Pons (tissue), 1 donor: ENCODE measurements at places on chromosomes 11 and 22.
A peak's percentile ranks its signal among the peaks of the same experiment; 100 is the strongest.

DNA sequence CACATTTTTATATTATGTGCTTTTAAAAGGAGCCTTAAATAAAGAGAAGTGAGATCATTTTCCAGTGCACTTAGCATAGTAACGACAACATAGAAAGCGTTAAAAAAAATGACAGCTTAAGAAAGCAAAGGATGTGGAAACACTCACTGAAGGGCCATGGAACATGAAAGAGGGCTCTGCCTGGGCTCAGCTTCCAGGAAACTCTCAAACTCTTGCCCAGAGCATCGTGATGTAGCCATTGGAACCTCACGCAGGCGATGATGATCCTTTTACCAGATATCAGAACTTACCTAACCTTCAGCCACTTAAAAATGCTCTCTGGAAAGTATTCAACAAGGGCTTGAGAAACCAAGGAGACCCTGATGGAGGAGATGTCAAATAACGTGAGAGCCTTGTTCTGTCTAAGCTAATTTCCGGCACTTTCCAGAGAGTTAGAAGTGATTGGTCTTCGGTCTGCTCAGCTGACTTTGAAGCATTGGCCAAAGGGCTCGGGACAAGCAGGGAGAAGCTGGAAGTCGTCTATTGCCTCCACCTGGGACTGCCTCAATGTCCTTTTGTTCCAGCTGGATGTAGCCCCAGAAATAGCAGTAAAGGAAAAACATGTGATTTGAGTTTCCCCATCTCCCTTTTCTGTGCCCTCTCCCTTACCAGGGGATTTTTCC is 21.5 kb upstream of the ETS1 start:
- no peak for DNase-seq

- DNase-seq = no peak
These were observed 474.8 kb downstream of the NTM start for GRCh38 chr11:131845255-131845654.

DNA sequence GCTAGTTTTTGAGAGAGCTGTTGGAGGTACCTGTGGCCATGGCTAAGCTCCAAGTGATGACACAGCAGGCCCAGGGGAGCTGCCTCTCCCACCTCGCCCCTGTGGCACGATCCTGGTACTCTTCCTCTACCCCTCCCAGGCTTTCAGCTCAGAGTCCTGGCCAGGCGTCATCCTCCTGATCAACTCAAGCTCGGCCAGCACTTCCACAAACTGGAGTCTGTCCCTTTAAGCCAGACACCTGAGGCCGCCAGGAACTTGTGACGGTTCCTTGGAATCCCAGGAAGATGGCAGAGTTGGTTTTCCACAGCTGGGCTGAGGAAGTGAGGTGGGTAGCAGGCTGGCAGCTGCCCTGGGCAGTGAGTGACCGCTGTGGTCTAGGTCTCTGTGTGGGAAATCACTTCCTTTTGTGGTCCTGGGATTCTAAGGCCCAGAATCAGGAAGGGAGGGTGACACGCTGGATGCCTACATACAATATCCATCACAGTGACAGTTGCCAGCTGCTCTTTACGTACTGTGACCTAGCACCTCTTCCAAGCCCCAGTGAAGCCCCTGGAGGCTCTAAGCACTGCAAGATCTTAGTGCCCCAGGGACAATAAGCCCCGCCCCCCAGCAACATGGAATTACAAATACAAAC is 3.2 kb upstream of the CST6 start:
- DNase-seq = no peak

DNA sequence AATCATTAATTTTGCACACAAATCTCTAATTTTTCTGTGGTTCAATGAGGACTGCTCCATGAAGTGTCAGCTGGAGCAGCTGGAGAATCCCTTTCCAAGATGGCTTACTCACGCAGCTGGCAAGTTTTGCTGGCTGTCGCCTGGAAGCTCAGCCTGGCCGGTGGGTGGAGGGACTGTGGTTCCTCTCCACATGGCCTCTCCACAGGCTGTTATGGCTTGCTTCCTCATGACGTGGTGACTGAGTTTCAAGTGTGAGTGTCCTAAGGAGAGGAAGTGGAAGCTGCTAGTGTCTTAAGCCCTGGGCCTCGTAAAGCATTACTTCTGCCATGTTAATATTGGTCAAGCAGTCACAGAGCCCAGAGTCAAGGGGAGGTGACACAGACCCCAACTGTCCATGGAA is 14.0 kb upstream of the NRIP3 start:
- DNase-seq = peak; percentile 84

GRCh38 chr22:10780281-10780680 is 4747.7 kb upstream of the OR11H1 start:
- no peak for DNase-seq

- DNase-seq = no peak
These were observed 20.7 kb downstream of the CACNG2 start for GRCh38 chr22:36682811-36683210.

DNA sequence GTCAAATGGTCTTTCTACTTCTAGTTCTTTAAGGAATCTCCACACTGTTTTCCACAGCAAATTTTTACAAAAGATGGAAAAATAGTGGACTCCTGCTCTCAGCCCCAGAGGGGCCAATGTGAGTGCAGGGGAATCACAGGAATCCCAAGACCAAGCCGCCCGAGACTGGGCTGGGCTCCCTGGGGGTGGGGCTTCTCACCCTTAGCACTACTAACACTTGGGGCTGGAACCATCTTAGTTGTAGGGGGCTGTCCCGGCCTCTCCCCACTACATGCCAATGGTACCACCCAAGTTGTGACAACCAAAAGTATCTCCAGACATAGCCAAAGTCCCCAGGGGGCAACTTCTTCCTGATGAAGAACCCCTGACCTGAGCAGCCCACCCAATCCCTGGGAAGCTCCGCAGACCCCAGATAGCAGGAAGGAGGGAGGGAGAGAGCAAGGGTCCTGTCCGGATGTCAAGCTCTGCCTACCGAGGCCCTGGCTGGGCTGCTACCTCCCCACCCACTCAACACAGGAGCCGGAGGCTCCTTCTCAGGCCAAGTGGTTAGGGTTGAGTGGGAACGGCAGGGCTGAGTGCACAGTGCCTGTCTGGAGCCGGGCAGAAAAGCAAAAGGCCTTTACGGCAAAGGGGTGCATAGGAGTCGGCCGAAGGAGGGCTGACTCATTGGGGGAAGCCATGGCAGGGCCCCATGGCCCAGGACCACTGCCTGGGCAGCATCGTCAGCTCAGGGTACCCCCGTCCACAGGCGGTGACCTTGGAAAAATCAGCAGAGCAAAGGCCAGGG is 122.5 kb upstream of the FGF3 start:
- DNase-seq = no peak

- no peak for DNase-seq
These were observed 5.1 kb downstream of the TOLLIP start for GRCh38 chr11:1304380-1304779.

DNA sequence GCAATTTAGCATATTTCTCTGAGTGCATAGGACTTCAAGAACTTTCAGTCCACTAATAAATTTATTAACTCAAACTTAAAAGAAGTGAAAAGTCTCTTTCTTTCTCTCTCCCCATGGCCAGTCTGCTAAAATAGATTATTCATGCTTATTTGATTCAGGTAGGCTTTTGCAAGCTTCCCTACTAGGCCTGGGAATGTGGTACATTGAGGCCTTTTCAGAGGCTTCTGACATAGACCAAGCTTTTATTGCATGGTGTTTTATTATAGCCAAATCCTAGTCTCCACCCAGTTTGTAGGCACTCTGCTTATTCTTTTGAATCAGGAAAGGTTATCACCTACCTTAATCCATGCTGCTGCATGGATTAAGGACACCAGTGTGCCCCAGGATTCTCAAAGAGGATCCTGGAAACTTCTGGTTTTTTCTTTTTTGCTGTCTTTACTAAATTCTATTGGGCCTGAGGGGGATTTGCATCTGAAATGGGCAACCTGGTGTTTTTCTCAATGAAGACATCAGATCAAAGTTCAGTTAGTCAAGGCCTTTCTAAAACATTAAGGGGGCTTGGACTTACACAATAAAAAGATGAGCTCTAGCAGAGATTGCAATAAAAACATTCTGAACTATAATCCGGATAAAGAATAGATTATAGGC is 92.2 kb downstream of the ELP4 start:
- DNase-seq = no peak

DNA sequence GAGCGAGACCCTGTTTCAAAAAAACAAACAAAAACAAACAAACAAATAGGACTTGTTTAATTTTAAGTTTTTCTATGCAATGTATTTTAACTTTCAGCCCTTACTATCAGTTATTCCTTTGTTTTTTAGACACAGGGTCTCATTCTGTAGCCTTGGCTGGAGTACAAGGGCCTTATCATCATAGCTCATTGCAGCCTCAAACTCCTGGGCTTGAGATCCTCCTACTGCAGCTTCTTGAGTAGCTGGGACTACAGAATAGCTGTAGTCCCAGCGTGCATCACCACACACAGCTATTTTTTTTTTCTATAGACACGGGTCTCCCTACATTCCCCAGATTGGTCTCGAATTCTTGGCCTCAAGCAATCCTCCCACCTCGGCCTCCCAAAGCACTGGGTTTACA is 44.5 kb downstream of the PIK3C2A start:
- DNase-seq = no peak

GRCh38 chr11:12692229-12693075 is 18.2 kb downstream of the TEAD1 start:
- peak; percentile 82 for DNase-seq

GRCh38 chr11:62593434-62594044 is 2.2 kb upstream of the TUT1 start:
- DNase-seq = peak; percentile 86

DNA sequence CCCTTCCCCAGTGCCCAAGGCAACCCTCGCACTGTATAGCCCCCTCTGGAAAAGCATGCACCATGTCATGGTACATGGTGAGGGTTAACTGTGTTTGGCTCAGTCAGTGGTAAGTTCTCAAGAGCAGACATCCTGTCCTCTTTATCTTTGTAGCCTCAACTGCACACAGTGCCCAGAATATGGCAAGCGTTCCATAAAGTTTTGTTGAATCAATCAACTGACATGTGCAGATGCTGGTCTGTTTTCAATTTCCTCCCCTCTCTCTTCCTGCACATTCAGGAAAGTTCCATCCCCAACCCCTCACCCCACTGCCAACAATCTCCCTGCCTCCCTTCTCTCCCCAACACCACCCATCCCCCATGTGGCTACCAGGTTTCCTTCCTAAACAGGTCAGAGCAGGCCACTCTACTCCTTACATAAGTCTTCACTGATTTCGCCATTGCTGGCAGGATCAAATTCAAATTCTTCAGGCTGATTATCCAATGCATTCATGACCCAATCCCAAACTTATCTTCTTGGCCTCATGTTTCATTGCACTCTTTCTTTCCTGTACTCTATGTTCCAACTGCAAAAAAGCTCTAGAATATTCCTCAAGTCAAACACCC is 15.5 kb upstream of the TMPRSS5 start:
- DNase-seq = no peak

DNA sequence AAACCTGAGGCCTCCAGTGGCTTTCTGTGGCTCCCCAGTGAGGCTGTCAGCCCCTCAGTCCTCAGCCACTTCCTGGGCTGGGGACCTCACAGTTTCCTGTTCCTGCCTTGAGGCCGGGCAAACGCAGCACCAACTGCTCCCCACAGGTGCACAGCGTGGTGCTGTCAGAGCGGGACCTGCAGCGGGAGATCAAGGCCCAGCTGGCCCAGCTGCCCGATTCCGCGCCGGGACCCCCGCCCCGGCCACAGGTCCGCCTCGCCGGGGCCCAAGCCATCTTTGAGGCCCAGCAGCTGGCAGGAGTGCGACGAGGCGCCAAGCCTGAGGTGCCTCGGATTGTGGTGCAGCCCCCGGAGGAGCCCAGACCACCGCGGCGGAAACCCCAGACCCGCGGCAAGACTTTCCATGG is 5.4 kb downstream of the TBC1D10C start:
- DNase-seq = no peak

- DNase-seq = no peak
These were observed 5.1 kb downstream of the SLC43A3 start for GRCh38 chr11:57421805-57422204.

- DNase-seq = no peak
These were observed 351.5 kb downstream of the TBC1D22A start for GRCh38 chr22:47113853-47114415.

GRCh38 chr11:118227865-118228785 is 3.3 kb upstream of the JAML start:
- peak; percentile 8 for DNase-seq

GRCh38 chr11:46345881-46346484 is 1.3 kb upstream of the DGKZ start:
- DNase-seq = no peak

DNA sequence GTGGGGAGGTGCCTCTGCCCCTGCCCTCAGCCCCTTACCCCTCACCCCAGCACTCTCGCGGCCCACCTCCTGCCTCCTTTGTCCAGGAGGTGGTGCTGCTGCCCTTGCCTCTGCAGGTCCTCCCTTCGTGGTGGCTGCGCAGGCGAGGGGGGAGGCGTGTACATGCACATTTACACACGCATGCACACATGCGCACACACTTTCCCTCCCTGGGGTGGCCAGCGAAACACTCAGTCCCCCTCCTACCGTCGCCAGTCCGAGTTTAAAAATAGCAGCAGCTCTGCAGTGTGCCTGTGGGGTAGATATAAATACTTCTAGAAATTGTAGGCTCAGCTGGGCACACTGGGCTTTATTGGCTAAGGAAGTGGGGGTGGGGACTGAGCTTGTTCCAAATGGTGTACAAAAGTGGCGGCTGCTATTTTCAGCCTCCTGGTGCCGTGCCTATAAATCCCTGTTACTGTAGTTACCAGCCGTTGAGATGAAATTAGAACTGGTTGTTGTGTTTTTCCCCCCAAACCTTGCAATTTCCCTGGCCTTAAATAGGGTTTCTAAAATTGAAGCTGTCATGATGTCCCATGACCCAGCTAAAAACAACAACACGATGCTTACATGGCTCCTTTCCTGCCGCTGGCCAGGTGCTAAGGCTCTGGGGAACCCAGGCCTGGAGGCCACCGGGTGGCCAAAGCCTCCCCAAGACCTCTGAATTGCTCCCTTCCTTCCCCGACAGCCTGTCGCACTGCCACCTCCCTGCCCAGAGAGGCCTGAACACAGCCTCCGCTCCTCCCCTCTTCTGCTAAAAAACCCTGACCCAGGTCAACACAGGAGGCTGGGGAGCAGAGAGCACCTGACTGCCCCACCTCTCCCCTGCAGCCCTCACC is 12.4 kb downstream of the PICK1 start:
- DNase-seq = peak; percentile 86

GRCh38 chr11:73072935-73073481 is 69.1 kb downstream of the FCHSD2 start:
- DNase-seq = peak; percentile 29

DNA sequence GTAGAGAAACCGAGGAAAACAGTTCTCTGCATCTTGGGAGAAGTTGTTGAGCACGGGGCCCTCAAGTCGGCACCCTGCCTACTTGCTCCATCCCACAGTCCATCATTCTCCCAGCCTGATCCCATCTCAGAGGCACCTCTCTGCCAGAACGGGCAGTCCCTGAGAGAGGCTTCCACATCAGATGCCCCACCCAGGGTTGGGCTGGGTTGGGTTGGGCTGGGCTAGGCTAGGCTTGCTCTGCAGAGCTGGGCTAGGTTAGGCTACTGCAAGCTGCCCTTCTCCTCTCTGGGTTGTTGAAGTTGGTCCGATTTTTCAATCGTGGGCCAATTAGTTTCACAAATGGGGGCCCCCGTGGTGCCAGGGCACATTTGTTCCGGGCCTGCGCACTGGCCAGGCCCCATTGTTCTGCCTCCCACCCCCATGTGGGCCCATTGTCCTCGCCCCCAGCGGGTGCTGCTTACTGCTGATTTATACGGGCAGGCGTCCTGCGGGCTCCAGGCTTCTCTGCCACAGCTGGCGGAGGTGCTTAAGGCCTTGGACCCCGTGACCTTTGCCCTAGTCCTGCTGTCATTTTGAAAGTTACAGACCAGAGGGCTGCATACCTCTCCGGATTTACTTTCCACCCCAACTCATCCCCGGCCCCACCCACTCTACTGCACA is 63.7 kb upstream of the NNMT start:
- DNase-seq = no peak

GRCh38 chr11:25769287-25769686 is 562.6 kb upstream of the ANO3 start:
- DNase-seq = no peak

GRCh38 chr11:492427-493226 is 14.4 kb downstream of the RNH1 start:
- no peak for DNase-seq
